ENCODE measurements at places on chromosomes 11 and 22. TPM values are rescaled to one million over a fixed set of nuclear protein-coding genes. Genes with fewer than 3 reads are reported as not detected.

CABP7 gene
- total RNA-seq: not detected

POU2AF2 gene
- not detected for total RNA-seq

TBX1 gene
- not detected for total RNA-seq

KLHL35 gene
- 1.2 TPM for total RNA-seq

DUSP8 gene
- 5.8 TPM for total RNA-seq

PKP3 gene
- not detected for total RNA-seq

Data from CD4-positive, alpha-beta memory T cell (primary cell).